NCI-H510A (cell line): ENCODE measurements at places on chromosomes 6 and 20.

GRCh38 chr6:154319231-154319858 is 37.3 kb downstream of the IPCEF1 start:
- no peak for DNase-seq

GRCh38 chr20:18048176-18048575 is 9.5 kb downstream of the OVOL2 start:
- no peak for DNase-seq

DNA sequence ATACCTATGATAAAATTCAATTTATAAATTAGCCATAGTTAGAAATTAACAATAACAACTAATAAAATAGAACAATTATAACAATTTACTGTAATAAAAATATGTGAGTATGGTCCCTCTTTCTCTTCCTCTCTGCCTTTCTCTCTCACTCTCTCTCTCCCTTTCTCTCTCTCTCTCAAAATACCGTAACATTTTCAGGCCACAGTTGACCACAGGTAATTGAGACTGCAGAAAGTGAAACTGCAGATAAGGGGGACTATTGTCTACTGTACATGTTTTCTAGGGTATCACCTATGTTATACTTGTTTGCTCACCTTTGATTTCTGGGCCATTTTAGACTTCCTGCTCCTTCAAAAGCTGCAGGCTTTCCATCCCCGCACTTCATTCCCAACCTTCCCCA is 46.8 kb downstream of the LY86 start:
- DNase-seq, result no peak

- no peak for DNase-seq
Measured at GRCh38 chr6:141167945-141168344, 964.8 kb upstream of the GJE1 start.

DNA sequence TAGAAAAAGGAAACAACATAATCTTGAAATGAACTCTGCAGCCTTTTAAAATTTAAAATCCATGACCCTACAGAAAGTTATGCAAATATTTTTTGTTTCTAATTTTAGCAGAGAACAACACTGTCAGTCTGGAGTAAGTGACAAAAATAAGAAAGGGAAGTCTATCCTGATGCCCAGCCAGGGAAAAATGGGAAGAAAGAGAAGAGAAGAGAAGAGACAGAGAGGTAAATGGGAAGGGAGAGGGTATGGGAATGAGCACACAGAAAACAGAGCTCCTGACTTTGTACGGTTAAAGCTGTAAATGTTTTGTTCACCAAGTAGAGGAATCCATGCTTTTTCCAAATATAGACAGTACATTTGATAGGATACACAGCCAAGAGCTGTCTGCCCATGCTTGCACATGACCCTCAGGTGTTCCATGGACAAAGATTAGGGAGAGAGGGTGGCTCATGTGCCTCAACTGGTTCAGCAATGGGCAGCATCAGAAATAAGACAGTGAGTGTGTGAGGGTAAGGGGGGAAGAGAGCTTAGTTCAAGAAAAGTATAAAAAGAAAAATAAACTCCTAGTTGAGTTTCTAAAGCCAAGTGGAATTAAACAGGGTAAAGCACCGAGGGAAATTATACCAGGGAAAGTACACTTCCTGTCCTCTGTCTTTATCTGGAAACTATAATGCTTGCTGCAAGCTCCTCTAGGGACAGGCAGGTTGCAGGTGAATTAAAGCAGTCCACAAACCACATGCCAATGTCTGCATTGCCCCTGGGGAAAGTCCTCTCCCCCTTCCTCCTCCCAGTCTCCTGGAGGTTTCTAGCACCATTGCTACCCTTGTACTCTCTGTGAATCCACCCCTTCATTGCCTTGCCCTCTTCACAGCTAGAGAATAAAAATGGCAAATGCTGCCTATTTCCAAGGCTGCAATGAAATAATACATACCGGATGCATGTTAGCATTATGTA is 30.0 kb downstream of the MAP3K5 start:
- DNase-seq, result no peak

DNA sequence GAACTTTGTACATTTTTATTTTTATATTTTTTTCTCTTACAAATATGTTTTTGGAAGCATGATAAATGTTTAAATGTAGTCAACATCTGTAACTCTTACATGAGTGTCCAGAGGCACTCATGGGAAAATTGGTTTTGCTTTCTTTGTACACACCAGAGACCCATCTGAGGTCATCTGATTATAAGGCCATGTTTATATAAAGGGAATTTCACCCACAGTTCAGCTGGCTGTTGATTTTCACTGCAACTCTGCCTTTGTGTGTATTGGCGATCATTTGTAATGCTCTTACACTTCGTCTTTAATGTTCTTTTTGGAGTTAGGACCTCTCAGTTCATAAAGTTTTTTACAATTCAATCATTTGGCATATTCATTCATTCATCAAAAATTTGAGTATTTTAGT is 28.1 kb downstream of the RIOK1 start:
- DNase-seq, result no peak

DNA sequence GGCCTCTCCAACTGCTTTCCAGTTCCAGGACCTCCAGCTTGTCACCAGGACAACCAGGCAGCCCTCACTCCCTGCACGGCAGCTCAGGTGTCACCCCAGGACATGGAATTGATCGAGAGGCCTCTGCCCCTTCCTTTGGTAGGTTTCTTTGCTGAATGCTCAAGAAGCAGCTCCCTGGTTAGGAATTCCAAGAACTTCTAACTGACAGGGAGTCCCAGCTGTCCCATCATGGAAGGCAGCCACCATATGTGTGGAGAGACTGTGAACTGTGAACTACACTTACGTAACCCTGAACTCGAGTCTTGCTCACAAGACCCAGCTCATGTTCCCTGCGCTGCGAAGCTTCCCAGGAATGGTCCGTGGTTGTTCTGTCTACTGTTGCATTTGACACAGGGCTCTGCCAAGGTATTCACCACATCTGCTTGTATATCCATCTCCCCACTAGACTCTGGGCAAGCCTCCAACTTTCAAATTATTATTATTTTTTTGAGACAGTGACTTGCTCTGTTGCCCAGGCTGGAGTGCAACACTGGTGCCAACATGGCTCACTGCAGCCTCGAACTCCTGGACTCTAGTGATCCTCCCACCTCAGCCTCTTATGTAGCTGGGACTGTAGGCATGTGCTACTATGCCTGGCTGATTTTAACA is 35.7 kb downstream of the MGME1 start:
- DNase-seq, result no peak

- DNase-seq, result no peak
Measured at GRCh38 chr20:63008541-63009044, 1.8 kb upstream of the BHLHE23 start.

DNA sequence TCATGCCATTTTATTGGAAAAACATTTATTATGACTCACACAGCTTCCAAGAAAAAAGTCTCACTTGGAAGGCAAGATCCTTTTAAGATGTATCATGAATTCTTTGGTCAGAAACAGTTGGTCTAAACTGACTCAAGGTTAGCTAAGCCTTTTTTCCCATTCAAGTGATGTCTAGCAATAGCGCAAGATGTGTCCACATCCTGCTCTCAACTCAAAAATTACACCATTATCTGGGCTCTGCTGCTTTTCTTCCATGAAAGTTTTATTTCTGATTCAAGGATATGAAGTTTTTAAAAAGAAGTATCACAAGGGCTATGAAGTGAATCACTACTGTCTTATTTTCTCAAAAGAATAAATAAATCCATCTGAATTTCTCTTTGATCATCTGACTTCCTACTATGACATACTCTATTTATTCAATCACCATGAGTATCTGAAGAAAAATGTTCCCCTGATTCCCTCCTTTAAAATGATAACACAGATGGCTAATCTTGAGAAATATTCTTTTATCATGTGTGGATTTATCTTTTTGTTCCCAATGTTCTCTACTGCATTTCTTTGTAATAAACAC is 139.2 kb downstream of the AHI1 start:
- no peak for DNase-seq

- no peak for DNase-seq
Measured at GRCh38 chr6:127347178-127347577, 3.8 kb upstream of the ECHDC1 start.

DNA sequence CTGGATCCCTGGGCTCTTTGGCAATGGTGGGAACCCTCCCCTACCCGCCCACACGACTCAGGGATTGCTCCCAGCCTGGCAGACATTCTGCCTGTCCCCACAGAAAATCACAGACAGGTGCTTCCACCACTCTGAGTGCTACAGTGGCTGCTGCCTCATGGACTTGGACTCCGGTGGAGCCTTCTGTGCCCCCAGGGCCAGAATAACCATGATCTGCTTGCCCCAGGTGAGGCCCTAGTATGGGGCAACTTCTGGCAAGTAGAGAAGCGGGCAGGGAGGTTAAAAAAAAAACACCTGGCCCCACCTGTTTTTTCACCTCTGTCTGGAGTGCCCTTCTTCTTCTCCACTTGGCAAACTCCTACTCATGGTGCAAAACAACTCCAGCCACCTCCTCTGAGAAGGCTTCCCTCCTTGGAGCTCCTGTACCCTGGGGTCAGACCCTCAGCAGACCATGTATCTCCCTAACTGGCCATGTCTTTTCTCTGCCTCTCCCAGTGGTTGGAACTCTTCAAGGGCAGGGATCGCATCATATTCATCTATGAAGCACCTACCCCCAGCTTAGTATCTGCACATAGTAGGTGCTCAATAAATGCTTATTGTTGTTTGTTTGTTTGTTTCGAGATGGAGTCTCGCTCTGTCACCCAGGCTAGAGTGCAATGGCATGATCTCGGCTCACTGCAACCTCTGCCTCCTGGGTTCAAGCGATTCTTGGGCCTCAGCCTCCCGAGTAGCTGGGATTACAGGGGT is 1.1 kb downstream of the CLPSL2 start:
- DNase-seq, result no peak

GRCh38 chr6:5398530-5398929 is 137.2 kb downstream of the FARS2 start:
- no peak for DNase-seq

DNA sequence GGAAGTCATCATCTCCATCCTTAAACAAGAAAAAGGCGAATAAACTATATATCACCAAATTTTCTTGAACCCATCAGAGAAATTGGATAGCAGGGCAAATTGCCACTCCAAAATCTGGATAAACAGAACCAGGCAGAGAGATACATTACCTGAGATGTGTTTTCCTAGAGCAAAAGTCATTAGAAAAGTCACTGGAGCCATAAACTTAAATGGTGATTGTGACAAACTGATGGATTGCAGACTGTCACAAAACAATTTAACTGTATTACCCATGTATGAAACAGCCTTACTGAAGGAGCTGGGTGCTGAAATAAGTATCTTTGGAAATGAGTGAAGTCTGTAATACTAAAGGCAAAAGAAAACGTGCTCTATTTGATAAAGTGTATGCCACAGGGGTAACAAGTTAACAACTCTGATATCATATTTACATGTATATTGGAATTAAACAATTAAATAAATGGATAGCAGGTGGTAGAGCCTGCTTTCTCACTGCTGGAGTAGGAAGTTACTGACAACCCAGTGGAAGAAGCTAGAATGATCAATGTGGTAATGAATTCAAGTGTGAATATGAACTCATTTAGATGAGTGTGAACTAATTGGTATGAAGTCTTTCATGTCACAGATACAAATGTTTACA is 186.9 kb downstream of the LMBRD1 start:
- DNase-seq, result no peak

- no peak for DNase-seq
Measured at GRCh38 chr6:34554291-34555006, 1.7 kb downstream of the SPDEF start.

DNA sequence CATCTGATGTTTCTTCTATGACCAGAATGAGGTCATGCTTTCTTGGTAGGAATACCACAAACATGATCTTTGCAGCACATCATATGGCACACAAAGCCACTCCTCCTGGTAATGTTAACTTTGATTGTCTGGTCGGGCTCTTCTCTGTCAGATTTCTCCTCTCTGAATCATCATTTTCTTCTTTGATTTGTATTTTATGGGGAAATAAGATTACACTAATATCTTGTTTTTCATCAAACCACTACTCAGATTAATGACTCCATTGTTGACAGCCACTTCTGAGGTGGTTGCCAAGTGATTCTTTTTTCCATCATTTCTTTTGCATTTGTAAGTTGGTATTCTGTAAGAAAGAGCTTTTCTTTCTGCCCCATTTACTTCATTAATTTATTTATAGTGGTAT is 29.5 kb downstream of the TRMT11 start:
- no peak for DNase-seq

DNA sequence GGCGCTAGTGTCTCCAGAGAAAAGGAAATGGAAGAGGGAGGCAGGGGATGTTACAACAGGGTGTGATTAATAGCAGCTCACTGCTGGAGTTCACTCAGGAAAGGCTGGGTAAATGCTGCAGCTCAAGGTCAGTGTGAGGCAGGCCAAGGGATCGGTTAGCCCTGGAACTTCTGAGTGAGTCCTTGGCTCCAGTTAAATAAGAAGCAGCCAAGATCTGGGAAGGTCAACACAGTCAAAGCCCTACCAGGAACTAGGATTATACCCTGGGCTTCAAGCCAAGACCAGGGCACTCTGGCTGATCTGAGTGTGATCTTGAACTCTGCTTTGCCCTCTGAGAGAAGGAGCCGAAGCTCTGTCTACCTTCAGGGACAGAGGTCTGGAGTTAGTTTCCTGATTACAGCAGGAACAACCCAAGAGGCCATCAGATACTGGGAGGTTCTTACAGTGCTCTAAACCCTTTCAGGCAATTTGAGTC is 44.3 kb downstream of the TPD52L1 start:
- DNase-seq, result no peak

DNA sequence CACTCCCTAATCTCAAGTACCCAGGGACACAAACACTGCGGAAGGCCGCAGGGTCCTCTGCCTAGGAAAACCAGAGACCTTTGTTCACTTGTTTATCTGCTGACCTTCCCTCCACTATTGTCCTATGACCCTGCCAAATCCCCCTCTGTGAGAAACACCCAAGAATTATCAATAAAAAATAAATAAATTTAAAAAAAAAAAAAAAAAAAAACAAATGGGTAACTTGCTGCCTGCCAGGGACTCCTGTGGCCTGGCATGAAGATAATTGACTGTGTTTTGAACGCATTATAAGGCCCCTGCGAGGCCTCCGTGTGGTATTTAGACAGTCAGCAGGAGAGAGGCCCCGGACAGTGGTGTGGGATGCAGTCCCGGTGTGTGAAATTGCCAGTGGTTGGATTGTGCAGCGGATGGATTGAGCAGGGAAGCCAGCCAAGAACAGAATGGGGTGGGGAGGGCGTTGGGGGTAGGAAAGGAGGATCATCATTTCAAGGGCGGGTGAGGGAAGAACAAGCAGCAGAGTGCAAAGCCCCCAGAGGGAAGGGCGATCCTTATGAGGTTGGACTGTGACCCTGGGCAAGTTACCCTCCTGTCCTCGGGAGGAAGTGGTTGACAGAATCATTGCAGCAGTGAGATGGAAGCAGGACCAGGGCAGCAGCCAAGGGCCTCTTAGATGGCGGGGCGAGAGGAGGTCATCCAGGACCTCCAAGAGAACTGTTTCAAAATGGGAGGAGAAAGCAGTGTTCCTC is 43.3 kb downstream of the PPARD start:
- DNase-seq, result no peak

GRCh38 chr6:1590580-1590979 is 19.1 kb upstream of the FOXC1 start:
- no peak for DNase-seq

- no peak for DNase-seq
Measured at GRCh38 chr6:13194852-13195251, 133.5 kb downstream of the TBC1D7 start.

- DNase-seq, result no peak
Measured at GRCh38 chr20:23646106-23646873, 8.5 kb upstream of the CST3 start.

GRCh38 chr20:41141153-41141815 is 3.9 kb downstream of the PLCG1 start:
- DNase-seq, result no peak

GRCh38 chr6:52076791-52077179 is 10.6 kb downstream of the PKHD1 start:
- no peak for DNase-seq
